ENCODE measurements at places on chromosomes 1 and 21.

DNA sequence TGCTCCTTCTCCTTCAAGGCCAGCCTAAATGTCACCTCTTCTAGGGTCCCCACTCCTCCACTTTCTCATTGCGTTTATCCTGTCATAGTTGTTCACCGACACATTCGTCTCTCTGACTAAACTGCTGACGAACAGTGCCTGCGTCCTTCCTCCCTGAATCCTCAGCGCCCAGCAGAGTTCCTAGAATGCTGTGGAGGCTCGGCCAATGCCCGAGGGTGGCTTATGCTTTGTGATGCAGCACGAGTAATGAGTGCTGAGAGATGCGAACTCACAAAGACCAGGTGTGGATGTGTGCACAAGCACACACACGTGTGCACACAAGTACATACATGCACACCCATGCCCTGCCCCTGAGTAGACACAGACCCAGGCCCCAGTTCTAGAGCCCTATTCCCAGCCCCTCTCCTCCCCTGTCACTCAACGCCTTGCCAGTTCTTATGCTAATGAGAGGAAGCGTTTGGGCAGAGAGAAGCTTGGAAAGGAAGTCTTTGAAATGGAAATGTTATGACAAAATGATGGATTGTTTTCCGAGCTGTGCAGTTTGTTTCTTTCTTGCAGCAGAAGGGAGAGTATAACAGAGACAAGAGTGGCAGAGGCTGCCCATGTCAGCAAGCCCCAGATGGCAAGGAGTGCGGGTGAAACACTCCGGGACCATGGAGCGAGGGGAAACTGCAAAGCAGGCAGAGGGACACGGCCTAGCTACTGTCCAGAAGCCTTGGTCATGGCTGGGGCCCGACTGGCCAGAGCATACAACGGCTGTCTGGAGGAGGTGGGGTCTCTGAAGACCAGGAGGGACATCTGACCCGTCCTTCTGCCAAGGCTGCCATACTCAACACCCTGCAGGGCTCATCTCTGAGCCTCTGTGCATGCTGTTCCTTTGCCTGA, 24.2 kb downstream of the KCNA10 start:
- peak; percentile 79 for DNase-seq

DNA sequence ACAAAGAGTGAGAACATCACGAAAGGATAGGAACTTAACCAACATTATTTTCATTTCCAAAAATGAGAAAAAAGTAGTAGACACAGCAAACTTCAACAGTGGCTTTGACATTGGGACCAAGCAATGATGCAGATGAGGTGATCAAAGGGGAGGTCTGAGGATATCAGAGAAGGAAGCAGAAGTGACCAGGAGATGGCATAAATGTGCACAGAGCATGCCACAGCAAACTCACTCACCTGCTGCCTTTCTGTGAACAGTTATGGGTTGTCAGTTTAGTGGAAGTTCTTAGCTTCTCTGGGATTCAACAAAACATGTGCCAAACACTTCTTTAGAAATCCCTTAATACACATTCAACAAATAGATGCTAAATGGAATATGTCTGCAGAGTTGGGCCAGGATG, 290.1 kb downstream of the PLPP3 start:
- no peak for DNase-seq

- no peak for DNase-seq
Observed at GRCh38 chr1:117427297-117427696, 60.0 kb downstream of the MAN1A2 start.

GRCh38 chr21:33884376-33885171, 31.0 kb downstream of the ATP5PO start:
- DNase-seq: no peak

- DNase-seq: no peak
Observed at GRCh38 chr1:21604208-21604957, 64.8 kb downstream of the RAP1GAP start.

DNA sequence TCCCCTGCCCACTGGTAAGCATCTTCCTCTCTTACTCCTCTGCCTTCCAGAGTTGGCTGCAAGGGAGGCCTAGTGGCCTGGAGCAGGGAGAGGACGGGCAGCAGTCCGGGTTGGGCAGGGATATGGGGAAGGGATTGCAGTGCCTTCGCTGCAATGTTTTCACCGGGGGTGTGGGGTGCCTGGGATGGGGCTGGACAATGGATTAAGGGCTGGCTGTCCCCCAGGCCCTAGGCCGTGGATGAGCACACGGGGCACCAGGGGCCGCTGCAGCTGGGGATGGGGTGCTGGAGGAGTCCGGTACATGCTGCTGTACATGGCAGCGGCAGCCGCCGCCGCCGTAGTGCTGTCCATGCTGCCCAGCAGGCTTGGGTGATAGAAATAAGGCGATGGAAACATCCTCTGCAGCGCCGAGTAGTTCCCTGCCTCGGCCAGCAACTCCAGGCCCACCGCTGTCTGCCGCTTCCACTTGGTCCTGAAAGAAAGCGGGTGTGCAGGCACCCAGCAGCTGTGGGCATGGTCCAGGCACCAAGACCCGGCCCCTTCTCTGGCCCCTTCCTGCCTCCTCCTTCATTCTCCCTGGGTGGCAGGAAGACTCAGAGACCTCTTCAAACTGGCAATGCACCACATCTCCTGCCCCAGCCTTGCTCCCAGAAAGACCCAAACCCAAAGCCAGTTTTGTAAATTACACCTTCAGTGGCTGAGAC, 4.8 kb downstream of the BARHL2 start:
- no peak for DNase-seq

DNA sequence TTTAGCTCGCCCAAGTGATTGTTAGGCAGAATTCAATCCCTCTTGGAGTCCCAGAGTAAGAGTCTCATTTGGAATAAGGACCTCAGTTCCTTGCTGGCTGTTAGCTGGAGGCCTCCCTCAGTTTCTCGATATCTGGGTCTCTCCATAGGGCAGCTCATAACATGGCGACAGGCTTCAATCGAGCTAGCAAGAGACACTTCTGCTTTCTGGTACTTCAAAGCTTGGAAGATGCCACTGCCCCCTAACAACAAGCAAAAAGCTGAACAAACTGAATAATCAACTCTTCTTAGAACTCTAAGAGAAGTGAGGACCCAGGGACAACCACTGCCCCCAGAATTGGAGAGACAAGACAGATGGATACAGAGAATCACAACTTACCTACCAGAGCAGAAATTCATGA, 86.2 kb downstream of the TEX35 start:
- no peak for DNase-seq

GRCh38 chr1:99439433-99440075, 175.3 kb downstream of the PLPPR4 start:
- no peak for DNase-seq

Measured in posterior cingulate gyrus (tissue), 11 donors.